Activated naive CD4-positive, alpha-beta T cell (primary cell): ENCODE measurements at places on chromosomes 3 and 15.

- no peak for DNase-seq
Measured at GRCh38 chr15:88480981-88481380, 13.5 kb downstream of the MRPS11 start.

- no peak for DNase-seq
Measured at GRCh38 chr3:100993309-100993708, at the start of gene ABI3BP. Gene ABI3BP, minus strand, starts transcription at chr3:100993421. Its CDS starts 37 bp downstream, at chr3:100993384.

GRCh38 chr3:37221407-37221806, 47.0 kb upstream of the LRRFIP2 start:
- no peak for DNase-seq

GRCh38 chr3:62962714-62963113, 87.5 kb upstream of the CADPS start:
- DNase-seq: no peak

- no peak for DNase-seq
Measured at GRCh38 chr3:14278799-14279625, 100.4 kb downstream of the LSM3 start.

GRCh38 chr3:129239991-129240390, 9.4 kb upstream of the COPG1 start:
- DNase-seq: no peak

DNA sequence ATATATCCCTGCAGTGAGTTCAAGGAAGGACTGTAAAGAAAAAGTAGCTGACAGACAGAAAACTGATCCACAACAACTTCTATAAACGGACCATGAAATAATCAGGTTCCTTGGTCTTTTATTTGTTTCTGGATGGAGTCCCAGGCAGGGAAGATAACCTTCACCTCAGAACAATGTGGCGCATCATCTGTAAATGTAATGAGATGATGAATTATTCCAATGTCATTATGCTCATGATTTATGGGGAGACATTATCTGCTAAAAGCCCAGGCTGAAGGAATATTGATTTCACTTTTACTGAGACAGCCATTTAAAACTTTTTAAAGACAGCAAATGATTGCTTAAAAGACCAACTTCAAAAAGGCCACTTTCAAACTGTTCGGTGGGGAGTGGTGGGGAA, 354.9 kb upstream of the ADAMTS9 start:
- DNase-seq: no peak

- DNase-seq: no peak
Measured at GRCh38 chr3:16377847-16378302, 112.9 kb downstream of the OXNAD1 start.

GRCh38 chr3:40583691-40584090, 58.9 kb downstream of the ZNF621 start:
- no peak for DNase-seq

DNA sequence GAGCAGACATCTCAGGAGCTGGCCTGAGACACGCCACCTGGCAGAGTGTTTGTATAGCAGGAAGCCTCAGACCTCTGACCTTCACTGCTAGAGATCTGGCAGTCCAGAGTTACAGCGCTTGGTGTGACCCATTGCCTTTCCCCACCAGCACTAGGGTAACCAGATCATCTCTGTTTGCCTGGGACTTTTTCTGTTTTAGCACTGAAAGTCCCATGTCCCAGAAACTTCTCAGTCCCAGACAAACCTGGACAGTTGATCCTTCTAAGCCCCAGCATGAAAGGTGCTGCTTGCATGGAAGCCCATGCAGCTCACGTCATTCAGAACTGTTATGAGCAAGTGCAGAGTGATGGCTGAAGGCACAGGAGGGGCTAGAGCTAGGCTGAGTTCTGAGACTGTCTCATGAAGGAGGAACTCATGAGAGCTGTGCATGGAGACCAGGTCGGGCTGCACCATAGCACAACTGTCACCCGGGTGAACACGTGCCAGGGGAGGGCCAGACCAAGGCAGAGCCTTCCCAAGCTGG, 18.2 kb upstream of the AHSG start:
- DNase-seq: no peak

DNA sequence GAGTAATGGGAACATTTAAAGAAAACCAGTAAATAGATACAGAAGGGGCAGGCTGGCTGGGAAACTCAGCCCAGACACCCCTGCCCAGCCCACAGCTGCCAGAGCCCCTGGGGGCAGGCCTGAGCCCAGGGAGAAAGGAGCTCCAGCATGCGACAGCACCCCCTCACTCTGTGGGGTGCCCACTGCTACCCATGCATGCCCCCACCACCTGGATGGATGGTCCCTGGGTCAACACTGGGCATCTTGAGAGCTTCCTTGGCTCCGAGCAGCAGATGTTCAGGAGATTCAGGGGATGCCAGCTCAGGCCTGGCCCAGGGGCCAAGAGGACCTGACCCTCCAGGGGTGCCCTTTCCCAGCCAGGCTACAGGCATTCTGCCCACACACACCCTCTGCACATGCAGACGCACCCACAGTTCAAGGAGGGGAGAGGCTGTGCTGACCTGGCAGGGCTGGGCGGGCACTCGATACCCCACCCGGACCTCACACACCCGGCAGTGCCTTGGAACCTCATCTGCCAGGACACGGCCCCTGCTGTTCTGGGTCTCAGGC, 31.5 kb downstream of the PTH1R start:
- no peak for DNase-seq

DNA sequence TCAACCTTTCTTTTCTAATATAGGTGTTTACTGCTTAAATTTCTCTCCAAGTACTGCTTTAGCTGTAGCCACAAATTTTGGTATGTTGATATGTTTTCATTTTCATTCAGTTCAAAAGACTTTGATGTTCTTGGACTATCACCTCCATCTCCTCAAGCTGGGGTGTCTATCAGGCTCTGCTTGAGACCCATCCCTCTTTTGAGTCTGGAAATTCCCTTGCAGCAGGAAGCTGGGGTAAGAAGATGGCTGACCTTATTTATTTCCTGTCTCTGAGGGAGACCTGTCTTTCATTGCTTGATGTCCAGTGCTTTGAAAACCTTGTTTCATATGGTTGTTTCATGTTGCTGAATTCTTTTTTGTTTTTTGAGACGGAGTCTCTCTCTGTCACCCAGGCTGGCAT, 60.5 kb upstream of the ADPGK start:
- no peak for DNase-seq

DNA sequence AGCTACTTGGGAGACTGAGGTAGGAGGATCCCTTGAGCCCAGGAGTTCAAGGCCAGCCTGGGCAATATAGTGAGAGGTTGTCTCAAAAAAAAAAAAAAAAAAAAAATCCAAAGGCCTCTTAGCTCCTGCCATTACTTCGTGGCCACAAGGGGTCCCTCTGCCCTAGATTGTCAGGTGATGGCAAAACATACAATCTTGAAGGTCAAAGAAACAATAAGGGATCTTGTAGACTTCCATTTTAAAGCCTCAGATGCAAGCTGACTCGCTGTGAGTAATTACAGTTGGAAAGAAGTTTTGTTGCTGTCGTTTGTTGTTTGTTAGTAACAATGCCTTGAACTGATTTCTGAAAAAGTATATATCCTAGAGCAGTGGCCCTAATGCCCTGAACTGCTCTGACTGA, 55.9 kb upstream of the PLCL2 start:
- DNase-seq: peak; percentile 8

- no peak for DNase-seq
Measured at GRCh38 chr15:96576596-96576995, 246.1 kb downstream of the NR2F2 start.

GRCh38 chr3:126051234-126051633, 32.7 kb downstream of the SLC41A3 start:
- DNase-seq: no peak

DNA sequence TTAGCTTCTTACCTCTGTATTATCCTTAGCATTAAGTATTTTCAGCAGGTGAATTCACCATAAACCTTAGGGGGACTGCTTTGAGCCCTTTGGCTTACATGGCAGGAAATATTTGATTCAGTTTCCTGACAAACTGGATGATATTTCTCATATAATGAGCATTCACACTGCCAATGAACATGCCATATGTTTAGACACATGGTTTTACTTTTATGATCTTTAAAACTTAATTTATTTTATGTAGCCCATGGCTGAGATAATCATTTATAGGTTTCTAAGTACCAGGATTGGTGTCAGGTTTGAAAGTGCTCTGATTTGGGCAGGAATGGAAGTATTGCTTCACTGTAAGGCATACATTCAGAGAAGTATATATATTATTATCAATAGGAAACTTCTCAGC, 319.1 kb downstream of the ZPLD1 start:
- no peak for DNase-seq

DNA sequence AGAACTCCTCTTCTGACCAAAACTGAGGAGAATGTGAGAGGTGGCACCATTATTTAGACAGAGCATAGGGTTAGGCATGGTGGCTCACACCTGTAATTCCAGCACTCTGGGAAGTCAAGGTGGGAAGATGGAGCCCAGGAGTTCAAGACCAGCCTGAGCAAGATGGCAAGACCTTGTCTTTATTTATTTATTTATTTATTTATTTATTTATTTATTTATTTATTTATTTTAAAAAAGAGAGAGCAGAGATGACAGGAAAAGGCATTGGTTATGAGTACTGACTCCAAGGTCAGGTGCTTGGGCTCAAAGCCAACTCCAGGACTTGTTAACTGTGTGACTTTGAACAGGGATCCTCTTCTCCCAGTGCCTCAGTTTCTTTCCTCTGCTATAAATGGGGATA, 217.7 kb downstream of the MEX3B start:
- DNase-seq: no peak

- DNase-seq: no peak
Measured at GRCh38 chr3:194874206-194874605, 188.5 kb downstream of the FAM43A start.

- no peak for DNase-seq
Measured at GRCh38 chr3:134922101-134922500, 127.0 kb downstream of the EPHB1 start.
